ENCODE measurements at places on chromosomes 16 and 17.

DNA sequence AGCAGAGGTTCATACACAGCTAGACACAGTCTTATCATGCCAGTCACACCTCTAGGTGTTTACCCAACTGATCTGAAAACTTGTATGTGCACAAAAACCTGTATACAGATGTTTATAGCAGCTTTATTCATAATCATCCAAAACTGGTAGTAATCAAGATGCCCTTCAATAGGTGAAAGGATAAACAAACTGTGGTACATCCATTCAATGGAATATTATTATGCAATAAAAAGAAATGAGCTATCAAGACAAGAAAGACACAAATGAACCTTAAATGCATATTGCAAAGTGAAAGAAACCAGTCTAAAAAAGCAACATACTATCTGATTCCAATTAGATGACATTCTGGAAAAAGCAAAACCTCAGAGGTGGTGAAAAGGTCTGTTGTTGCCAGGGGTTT, 47.6 kb upstream of the CNEP1R1 start:
- no peak for DNase-seq

DNA sequence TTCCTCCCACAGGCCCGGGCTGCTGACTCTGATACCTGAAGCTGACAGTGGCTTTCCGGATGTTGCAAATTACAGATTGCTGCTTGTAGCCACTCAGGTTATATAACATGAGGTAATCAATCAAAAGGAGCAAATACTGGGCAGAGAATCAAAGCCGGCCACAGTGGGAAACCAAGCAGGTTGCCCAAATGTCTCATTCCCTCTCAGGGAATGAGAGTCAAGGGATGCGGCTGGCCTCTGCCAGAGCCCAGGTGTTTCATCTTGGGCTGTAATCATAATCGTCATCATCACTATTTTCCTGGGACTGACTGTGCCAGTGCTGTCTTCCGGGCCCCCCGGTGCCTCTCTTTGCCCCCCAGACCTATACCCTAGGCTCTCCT, 292.4 kb upstream of the FOXF1 start:
- DNase-seq: no peak

DNA sequence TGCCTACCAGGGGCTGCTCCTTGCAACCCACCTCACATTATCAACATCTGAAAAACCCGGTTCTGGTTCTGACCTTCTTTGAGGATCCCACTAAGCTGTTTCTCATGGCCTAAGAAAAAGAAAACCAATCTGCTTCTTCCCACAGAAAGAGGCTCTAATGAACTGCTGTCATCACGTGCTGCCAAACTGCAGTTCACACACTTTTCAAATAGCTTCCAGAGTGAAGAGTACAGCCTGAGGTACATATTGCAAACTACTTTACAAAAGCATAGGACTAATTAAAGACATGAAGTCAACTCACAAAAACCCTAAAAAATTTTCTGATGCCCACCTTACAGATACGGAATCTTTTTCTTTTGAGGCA, 36.7 kb downstream of the SMG6 start:
- DNase-seq: no peak

- DNase-seq: peak; percentile 68
These were observed 31.0 kb downstream of the SOX9 start for GRCh38 chr17:72151565-72152386.

DNA sequence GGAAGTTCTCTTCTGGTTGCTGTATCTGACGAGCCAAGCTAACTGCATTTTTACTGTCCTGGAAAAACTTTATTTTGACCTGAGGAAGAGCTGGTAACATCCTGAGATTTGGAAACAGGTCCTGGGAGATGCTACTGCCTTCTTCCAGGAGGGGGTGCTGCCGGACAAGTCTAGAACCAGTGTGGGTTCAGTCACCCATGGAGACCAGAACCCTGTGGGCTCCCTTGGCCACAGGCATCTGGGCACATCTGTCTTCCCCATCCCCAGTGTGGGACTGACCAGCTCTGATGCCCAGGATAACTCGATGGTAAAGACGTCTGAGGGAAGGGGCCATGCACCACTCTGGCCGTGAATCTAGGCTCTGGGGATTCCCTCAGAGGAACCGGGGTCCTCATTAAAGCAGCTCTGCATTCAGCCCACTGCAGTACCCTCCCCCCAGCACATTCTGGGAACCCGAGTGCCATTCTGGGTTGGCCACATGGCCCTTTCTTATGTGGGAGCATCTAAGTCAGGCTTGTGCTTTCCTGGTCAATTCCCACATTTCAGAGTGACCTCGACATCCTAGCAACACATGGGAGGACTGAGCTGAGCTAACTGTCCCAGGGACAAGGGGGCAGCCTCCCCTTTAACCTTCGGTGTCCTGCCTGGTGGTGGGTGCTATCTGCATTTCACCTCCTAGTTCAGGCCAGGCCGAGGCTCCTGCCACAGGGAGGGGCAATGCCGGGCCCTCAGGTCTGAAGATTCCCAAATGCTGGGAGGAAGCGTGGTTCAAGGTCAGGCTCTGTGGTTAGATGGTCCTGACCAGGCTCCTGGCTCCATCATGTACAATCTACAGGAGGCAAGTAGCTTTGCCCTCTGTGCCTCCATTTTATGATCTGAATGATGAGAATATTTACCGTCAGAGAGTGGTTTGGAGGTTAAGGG, 6.4 kb downstream of the C16orf86 start:
- DNase-seq: peak; percentile 26

GRCh38 chr17:45131616-45132319, 547 bp downstream of the PLCD3 start:
- no peak for DNase-seq

GRCh38 chr16:71311553-71312158, 22.5 kb upstream of the CMTR2 start:
- no peak for DNase-seq

DNA sequence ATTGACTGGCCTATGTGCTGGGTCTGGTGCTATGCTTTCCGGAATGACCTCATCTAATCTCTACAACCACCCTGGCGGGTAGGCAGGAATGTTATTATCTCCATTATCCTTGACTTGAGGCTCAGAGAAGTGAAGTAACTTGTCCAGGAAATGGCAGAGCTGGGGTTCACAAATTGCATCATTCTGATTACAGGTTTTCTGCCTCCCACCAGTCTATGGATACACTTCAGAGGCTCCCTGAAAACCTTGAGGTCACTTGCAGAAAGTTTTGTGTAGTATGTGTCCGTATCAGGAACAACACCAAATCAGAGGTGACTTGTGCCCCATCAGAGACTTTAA, 19.1 kb downstream of the NOD2 start:
- no peak for DNase-seq

GRCh38 chr17:28230011-28230410, 89.0 kb upstream of the TMEM97 start:
- no peak for DNase-seq

DNA sequence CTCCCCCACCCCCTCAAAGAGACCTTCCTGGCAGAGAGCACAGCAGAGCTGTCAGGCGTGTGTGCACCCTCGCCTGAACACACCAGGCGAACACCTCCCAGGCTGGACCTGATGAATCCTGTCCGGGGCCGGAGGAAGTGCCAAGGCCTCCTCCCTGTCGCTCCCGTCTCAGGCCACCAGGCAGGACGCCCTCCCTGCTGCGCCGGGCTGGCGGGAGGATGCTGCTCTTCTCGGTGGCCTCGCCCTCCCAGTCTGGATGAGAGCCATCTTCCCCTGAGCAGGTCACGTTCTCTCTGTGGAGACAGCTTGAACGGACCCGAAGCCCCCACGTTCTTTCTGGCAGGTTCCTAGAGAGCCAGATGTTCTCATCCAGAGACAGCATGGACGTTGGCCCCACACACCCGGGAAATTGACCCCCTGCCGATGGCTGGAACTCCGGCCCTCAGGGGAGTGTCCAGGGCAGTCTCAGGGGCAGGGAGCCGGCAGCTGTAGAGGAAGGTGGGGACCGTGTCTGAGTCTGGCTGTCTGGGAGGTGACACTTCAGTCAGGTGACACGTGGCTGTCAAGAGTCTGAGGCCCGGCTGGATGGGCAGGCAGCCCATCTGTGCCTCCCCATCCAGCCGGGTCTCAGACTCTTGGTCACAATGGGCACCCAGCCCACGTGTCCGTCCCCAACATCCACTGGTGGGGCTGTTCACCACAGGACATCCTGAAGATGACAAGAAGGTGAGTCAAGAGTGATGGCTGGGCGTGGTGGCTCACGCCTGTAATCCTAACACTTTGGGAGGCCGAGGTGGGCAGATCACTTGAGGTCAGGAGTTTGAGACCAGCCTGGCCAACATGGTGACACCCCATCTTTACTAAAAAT, 5.0 kb upstream of the TIMP2 start:
- DNase-seq: no peak

GRCh38 chr17:61689610-61690180, 98.7 kb upstream of the NACA2 start:
- DNase-seq: no peak

DNA sequence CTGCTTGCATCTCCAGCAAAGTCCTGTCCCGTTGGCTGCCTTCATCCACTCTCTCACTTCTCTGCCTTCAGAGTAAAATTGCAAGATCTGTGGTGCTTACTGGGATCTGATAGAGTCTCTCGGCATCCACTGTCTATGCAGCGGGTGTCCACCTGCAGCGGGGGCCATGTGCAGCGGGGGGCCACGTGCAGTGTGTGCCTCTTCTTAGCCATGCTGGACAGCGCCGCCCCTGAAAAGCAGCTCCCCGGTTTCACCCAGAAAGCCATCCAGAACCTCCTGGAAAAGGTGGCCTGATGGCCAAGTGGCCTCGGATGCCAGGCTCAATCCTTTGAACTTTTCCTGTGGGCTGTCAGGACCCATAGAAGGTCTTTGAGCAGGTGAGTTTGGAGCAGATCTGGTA, 9.5 kb downstream of the STX4 start:
- DNase-seq: no peak

DNA sequence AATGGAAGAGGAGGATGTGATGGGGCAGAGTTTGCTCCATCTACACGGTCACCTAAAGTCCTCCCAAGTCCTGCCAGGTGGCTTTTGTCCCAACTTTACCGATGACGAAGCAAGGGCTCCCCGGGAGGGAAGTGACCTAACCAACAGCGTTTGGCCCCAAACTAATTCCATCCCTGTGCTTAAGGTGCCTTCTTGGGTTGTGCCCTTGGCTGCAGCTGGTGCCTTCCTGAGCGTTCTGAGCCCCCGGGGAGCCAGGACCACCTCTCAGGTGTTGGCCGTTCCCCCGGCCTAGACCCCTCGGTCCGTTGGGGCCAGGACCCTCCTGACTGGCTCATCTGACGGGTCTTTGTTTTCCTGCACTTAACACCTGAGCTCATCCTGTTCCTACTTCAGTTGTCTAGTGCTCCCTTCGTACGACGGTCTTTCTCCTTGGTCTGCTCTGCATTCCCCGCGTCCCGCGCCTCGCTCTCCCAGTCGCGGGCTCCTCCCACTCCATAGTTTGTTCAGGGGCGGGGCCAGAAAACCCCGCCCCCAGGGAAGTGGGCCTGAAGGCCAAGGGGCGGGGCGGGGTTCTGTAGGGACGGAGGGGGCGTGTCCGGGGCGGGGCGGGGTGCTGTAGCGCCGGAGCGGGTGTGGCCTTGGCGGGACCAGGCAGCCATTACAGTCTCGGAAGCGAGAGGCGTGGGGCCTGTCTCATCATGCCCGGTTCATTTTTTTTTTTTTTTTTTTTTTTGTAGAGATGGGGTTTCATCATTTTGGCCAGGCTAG, 822 bp upstream of the ZSCAN10 start:
- peak; percentile 59 for DNase-seq

GRCh38 chr17:5272322-5272721, 9.8 kb upstream of the RABEP1 start:
- DNase-seq: no peak

DNA sequence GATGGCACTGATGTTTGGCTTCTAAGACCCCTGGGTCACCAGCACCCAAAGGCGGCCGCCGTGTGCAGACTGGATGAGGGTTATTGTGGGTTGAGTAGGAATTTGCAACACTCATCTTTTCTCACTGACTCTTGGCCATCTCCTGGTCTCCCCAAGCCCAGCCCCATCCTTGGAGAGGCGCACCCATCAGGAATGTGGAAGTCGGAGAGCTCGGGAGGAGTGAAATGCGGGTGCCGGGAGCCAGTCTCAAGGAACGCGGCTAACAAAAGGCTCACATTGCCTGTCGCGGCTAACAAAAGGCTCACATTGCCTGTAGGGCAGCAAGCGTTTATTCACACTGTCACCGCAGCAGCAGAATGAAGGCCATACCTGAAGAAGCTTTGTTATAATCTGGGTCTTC, 248.6 kb downstream of the FOXL1 start:
- no peak for DNase-seq

- DNase-seq: no peak
These were observed 126.4 kb upstream of the ANKFN1 start for GRCh38 chr17:56026915-56027314.

GRCh38 chr17:16991349-16992009, 19.6 kb upstream of the TNFRSF13B start:
- peak; percentile 47 for DNase-seq

GRCh38 chr17:4810696-4811290, 3.8 kb downstream of the PLD2 start:
- DNase-seq: no peak

GRCh38 chr16:47503936-47504335, 42.8 kb downstream of the PHKB start:
- no peak for DNase-seq

GRCh38 chr16:14628806-14629611, 1.1 kb downstream of the PARN start:
- DNase-seq: no peak

DNA sequence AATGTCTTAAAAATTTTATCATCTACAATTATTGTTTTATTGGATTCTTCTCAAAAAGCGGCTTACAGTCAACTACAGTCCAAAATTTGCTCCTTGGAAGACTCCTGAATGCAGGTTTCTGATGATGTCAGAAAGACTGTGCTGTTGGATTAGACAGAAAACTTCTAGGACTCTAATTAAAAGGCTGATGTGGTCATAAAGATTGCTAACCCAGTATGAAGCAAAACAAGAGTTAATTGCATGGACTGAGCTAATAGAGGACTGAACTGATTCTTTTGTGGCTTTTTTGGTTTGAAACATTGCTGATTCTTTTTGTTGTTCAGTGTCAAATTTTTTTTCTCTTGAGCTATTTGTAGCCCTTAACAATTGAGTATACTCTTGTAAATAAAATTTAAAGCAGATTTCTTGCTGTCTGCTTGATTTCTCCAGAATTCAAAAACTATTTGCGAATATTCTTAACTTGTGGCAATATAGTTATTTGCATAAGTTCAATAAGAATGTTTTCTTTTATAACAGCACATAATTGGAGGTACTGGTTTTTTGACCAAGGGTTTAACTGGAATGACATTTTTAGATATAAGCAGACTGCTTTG, 33.1 kb upstream of the LCMT1 start:
- no peak for DNase-seq
